ENCODE measurements at places on chromosomes 5 and 9.

DNA sequence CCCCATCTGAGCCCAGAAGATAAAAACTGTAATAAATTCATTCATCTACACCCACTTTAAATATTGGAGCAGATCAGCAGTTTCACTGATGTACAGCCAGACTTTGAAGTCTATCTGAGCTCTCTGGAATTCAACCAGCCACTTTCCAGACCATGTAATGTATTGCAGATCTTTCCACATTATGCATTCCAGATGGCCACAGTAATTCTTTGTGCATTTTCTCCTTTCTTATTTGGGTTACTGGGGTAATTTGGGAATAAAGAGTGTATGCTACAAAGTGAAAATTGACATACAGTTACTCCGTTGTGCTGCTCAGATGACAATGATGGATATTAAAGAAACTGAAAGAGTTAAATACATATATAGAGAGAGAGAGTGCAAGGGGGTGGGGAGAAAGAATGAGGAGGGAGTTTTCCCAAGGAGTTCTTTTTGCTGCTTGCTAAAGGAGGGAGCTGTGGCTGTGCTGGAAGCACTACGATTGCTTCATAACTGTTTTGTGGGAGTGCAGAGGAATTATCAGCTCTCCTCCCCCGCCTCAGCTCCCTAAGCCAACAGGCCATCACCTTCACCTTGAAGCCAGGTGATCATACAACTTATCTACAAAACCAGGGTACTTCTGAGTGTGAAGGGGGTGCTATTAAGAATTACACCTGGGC, 152.8 kb downstream of the GAS1 start:
- DNase-seq, result no peak

- DNase-seq, result no peak
Observed at GRCh38 chr5:160921-161802, 30.1 kb upstream of the LRRC14B start.

GRCh38 chr9:136793086-136793946, 2.2 kb downstream of the TMEM141 start:
- no peak for DNase-seq

DNA sequence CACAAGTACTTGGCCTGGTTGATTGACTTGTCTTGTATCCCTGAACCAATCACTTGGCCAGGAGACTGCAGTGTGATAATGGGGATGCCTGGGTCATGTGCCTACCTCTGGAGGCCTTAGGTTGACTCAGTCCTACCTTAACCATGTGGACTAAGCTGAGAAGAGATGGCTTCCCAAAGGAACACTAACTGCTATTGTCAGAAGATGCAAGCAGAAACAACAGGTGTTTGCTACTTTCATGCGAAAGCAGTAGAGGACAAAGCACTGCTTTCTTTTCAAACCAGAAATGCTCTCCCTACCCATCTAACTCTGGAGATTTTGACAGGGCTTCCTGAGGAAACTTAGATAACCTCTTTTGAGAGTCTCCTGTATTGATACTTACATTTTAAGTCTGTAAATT, 22.9 kb downstream of the CDK7 start:
- no peak for DNase-seq

GRCh38 chr9:21993893-21994555, at the start of gene CDKN2A:
CDKN2A (minus strand) TSS chr9:21994392.
- peak; percentile 90 for DNase-seq

GRCh38 chr5:92418341-92418740, 1035.2 kb upstream of the ARRDC3 start:
- no peak for DNase-seq

DNA sequence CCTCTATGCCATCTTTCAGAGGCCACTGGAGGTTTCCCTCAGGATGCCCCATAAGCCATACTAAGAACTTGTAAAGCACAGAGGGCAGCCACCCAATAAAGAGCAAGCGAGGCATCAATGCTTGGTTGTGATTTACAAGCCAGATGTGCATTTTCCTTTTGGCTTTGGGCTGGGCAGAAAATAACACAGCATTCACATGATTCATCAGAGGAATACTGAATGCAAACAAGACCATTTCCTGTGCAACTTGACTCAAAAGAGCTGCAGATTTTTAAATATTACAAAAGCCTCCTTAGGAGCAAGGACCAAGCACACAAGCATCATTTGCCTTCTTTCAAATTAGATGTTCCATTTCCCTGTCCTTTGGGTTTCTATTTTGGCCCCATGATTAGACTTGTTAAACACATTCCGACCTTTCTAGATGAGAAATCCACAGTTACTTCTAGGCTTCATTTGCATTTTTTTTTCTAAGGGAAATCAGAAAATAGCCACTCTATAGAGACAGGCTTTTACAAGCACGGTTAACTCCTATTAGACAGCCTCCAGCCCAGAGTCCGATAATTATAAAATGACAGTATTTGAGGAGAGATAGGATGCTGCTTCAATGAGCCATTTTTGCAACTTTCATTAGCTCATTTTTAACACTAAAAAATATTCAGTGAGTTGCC, 207.8 kb downstream of the SEMA5A start:
- DNase-seq, result no peak

GRCh38 chr5:170737591-170737990, 45.9 kb upstream of the GABRP start:
- no peak for DNase-seq

GRCh38 chr9:102985162-102985895, 9.8 kb upstream of the CYLC2 start:
- DNase-seq, result peak; percentile 54

- DNase-seq, result no peak
Observed at GRCh38 chr9:95574866-95575553, 58.2 kb upstream of the PTCH1 start.

- DNase-seq, result no peak
Observed at GRCh38 chr9:37908283-37908682, 4.4 kb upstream of the SLC25A51 start.

GRCh38 chr9:105881654-105882349, 187.5 kb downstream of the TMEM38B start:
- peak; percentile 83 for DNase-seq

GRCh38 chr5:163564321-163564938, 59.0 kb downstream of the MAT2B start:
- peak; percentile 54 for DNase-seq
